ENCODE measurements at places on chromosomes 1 and 21.

GRCh38 chr21:45085700-45086099 is 11.3 kb downstream of the ADARB1 start:
- DNase-seq, result no peak

DNA sequence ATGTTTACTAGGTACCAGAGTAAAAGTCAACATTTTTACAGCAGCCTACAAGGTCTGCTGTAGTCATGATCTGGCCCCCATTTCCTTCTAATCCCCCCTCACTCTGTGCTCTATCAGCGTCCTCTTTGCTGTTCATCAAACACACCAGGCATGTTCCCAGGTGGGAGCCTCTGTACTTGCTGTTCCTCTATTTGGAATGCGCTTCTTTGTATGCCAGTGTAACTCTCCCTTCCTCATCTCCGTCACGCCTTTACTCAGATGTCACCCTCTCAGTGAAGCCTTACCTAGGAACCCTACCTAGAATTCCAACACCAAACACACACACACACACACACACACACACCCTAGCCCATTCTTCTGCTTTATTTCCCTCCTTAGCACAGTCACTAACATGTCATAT is 21.0 kb downstream of the TP53BP2 start:
- no peak for DNase-seq

- no peak for DNase-seq
These were observed 11.8 kb upstream of the RPF1 start for GRCh38 chr1:84467298-84467697.

GRCh38 chr1:36170643-36171412 is 14.9 kb downstream of the MAP7D1 start:
- no peak for DNase-seq

- DNase-seq, result no peak
These were observed 43.9 kb downstream of the DSCAM start for GRCh38 chr21:40803101-40803500.

- DNase-seq, result no peak
These were observed 73.8 kb upstream of the DUSP10 start for GRCh38 chr1:221815660-221816059.

GRCh38 chr1:67469431-67469830 is 39.2 kb upstream of the SERBP1 start:
- DNase-seq, result no peak

DNA sequence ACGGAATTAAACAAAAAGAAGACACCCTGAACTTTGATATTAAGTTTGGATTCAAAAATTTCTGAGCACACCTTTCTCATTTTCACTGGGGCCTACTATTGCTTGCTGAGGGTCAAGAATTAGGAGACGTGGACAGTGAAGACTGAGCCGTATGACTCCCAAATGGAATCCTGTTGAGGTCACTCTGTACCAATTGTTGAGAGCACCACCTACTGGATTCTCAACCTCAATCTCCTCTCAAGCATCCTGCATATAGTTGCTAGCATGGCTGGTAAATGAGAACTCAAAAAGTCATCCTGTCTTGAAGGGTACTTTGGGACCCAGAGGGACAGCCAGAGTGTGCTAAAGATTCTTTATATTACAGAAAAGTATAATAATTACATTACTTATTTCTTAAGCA is 20.2 kb upstream of the MTR start:
- DNase-seq, result peak; percentile 34

DNA sequence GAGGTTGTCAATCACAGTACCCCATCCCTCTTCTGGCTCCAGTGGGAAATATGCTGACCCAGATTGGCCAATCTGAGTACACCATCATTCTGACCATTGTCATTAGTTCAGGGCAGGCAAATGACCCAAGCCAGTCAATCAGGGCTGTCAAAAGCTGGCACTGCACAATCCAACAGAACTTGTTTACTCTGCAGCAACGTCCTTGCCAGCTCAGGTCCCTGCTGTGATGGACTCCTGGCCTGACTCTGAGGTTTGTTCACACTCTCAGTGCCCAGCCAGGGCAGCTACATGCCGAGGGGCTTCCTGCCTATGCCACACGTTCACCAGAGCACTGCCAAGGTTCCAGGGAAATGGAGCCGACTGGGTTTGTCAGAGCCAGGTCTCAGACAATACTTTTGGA is 14.7 kb upstream of the OVAAL start:
- DNase-seq, result no peak

DNA sequence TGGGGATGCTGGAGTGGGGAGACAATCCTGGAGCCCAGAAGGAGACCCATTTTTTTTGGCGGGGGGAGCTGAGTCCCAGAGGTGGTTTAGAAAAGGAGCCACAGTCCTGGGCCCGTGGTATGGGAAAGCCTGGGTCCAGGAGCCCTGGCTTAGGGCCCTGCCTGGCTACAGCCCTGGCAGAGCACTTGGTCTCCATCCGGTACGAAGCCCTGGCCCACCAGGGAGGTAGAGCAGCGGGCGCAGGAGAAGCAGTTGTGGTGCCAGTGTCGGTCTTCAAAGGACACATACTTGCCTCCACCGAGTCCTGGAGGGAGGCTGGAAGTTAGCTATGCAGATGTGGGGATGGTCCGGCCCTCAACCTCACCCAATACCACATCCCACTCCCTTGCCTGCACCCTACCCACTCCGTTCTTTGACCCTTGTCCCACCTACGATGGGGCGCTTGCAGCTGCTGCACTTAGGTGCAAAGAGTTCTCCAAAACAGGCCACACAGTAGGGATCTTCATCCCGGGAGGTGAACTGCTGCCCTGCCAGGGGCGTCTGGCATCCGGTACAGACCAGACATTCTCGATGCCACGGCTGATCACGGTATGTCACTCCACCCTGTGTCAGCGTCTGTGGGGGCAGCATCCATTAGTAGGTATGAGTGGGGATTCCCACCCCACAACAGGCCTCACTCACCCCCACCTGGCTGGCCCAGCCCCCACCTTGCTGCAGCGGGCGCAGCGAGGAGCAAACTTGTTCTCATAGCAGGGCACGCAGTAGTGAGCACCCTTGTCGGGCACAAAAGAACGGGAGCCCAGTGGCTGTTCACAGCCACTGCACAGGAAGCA is 7.7 kb upstream of the SF3A3 start:
- DNase-seq, result no peak

DNA sequence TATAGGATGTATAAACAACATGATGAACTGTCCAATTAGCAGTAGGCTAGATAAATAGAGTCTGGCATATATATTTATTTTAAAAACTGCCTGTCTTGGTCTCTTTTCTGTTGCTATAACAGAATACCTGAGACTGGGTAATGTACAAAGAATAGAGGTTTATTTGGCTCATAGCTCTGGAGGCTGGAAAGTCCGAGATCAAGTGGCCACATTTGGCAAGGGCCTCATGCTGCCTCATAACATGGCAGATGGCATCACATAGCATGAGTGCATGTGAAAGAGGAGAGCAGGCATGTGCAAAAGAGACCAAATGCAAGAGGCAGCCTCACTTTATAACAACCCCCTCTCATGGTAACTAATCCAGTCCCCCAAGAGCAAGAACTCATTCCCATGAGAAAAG is 6.0 kb downstream of the STYXL2 start:
- no peak for DNase-seq

- peak; percentile 23 for DNase-seq
These were observed 54.4 kb downstream of the SNRPE start for GRCh38 chr1:203915811-203916210.

- no peak for DNase-seq
These were observed 351.6 kb upstream of the NCAM2 start for GRCh38 chr21:20646431-20647165.

DNA sequence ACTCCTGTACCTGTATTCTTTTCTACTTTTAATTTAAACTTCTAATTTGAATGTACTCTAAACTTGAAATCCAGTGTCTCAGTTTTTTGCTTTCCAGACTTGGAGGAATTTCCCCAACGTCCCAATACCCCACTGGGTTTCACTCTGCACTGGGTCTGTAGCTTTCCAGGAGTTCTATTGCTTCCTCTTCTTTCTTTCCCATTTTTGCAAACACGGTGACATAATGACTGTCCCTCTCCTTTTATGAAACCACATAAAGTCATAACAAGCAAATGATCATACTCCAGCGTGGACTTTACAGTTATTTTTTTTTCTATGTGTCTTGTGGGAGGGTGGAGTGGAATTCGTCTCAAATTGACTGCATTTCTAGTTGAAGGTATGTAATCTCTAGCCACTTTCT is 97.1 kb downstream of the FASLG start:
- DNase-seq, result no peak

- no peak for DNase-seq
These were observed 134.1 kb downstream of the CRB1 start for GRCh38 chr1:197402189-197402588.

GRCh38 chr1:61163355-61163754 is 81.0 kb downstream of the NFIA start:
- DNase-seq, result no peak
